Progenitor cell of endocrine pancreas (in vitro differentiated cells): ENCODE measurements at places on chromosomes 1 and 21.

DNA sequence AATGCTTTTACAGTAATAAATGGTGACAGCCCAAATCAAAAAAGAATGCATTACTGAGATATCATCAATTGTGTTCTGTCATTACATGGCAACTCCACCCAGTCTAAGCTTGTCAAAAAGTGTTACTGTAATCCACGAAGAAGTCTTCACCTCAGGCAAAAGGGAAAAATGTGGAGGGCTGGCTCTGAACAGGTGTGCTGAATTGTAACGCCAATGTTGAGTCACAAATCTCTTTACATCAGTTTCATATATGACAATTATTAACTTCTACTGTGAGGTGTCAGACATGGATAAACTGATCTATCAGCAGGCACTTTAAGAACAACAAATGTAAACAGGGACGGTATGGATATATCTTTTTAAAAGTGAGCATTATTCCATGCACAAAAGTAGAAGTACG, 98.5 kb upstream of the DMRTA2 start:
- no peak for DNase-seq

DNA sequence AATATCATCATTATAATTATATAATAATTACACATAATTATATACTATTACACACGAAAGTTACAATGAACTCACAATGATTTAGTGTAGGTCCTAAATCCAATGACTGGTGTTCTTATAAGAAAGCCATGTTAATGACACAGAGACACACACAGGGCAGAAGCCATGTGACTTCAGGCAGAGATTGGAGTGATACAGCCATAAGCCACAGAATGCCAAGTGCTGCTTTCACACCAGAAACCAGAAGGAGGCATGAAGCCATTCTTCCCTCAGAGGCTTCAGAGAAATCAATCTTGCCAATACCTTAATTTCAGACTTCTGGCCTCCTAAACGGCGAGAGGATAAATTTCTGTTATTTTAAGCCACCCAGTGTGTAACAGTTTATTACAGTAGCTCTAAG, 147.4 kb upstream of the KRTAP19-8 start:
- DNase-seq: no peak

DNA sequence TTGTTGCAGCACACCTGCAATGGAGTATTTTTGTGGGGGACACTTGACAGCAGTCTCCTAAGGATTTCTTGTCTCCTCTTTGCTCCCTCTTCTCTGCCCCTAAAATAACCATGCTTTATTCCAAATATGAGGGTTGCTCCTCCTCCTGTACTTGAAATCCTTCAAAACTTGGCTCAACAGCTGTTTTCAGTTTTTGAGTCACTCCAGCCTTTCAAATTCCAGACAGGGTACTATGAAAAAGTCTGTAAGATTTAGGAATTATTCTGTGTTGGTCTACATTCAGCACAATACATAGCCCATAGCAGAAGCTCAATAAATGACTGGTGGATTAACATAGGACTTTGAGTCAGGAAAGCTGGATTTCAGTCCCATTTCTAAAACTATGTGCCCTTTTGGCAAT, 5.5 kb downstream of the AP4B1 start:
- no peak for DNase-seq

- no peak for DNase-seq
These were observed 173.0 kb downstream of the NTMT2 start for GRCh38 chr1:170318736-170319135.
